Stomach (tissue), 19 donors: ENCODE measurements at places on chromosomes 5 and 9. TPM values are rescaled to one million over a fixed set of nuclear protein-coding genes. Genes with fewer than 3 reads are reported as not detected.

The HRCT1 gene
- total RNA-seq = 6.2 TPM

The SPATA31A3 gene
- not detected for total RNA-seq

The SHC3 gene
- total RNA-seq = 1.7 TPM

The MAN2A1 gene
- 50.1 TPM for total RNA-seq

The FST gene
- 16.8 TPM for total RNA-seq

DNA sequence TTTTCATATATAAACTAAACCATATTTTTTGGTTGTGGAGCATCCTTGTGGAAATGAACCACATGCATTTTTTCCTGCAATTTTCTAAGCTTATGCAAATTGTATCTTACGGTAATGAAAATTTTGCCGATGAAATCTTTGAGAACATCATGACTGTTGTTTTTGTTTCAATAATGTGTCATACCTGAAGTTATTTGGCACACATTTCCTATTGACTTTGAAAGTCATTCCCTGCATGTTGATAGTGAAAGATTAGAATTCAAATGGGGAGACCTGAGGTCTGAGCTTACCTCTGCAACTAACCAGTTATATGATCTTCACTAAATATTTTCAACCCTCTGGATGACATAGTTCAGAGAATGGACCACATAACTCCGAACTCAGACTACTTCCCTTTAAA lies 88.5 kb downstream of the PRR16 start:
- no peak overlapping the region for H3K4me3 ChIP-seq
- H3K27me3 ChIP-seq = no peaks in the 10 kb centered on the region
- no peak for DNase-seq
- H3K4me1 ChIP-seq = no peaks in the 10 kb centered on the region

DNA sequence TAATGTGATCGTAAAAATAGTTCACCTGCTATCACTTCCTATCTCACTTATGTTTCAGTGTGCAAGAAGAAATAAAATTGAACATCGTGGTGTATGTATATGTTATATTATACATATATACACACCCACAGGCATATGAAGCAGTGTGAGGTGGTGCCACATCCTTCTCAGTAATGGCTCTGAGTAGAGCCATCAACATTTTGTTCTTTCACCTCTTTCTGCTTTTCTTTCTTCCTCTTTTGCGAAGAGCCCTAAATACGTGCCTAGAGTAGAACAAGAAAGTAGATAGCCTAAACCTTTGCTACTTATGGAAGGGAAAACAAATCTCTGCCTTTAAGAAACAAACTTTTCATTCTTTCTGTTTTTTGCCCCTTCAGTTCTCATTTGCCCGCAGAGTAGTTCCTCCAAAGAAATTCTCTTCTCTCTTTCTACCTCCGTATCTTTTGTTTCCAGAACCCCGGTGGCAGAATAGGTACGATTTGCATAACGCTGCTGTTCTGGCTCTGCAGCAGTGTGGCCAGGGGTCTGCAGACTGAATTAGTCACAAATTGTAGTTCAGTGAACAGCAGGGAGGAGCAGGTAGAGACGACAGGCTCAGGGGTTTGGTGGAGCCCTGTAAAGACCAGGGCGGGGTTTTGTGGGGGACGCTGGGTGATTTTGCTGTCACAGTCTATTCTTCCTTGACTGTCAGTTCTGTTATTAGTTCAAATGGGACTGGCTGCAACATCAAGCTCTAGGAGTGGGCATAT lies 40.5 kb upstream of the PJA2 start:
- no peak for DNase-seq
- no peaks in the 10 kb centered on the region for H3K27me3 ChIP-seq
- no peaks in the 10 kb centered on the region for H3K36me3 ChIP-seq
- H3K27ac ChIP-seq = no peak overlapping the region
- H3K4me3 ChIP-seq = no peak overlapping the region

- H3K27ac ChIP-seq = no peak overlapping the region
- H3K36me3 ChIP-seq = no peaks in the 10 kb centered on the region
Measured at GRCh38 chr5:90876366-90876765, 317.8 kb downstream of the ADGRV1 start.

DNA sequence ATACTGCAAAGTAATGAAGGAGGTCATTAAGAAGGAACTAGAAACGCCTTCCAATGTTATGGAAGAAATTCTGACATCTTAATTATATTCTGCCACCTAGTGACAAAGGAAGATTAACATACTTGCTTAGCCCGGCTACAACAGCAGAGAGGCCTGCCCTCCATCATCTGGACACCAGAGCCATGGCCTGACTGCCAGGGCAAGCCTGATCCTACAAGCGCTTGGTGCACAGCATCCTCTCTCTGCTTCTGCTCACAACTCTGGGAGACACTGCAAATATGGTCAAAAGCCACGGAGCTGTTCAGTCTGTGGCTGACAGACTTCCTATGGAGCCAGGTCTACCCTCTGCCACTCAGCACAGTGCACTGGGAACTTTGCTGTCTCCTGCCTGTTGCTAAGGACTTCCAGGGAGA lies 87.3 kb upstream of the SLC44A1 start:
- DNase-seq = peak; percentile 40
- no peak overlapping the region for H3K4me3 ChIP-seq
- H3K27ac ChIP-seq = no peak overlapping the region
- no peaks in the 10 kb centered on the region for H3K4me1 ChIP-seq
- H3K36me3 ChIP-seq = no peaks in the 10 kb centered on the region
- no peaks in the 10 kb centered on the region for H3K27me3 ChIP-seq

DNA sequence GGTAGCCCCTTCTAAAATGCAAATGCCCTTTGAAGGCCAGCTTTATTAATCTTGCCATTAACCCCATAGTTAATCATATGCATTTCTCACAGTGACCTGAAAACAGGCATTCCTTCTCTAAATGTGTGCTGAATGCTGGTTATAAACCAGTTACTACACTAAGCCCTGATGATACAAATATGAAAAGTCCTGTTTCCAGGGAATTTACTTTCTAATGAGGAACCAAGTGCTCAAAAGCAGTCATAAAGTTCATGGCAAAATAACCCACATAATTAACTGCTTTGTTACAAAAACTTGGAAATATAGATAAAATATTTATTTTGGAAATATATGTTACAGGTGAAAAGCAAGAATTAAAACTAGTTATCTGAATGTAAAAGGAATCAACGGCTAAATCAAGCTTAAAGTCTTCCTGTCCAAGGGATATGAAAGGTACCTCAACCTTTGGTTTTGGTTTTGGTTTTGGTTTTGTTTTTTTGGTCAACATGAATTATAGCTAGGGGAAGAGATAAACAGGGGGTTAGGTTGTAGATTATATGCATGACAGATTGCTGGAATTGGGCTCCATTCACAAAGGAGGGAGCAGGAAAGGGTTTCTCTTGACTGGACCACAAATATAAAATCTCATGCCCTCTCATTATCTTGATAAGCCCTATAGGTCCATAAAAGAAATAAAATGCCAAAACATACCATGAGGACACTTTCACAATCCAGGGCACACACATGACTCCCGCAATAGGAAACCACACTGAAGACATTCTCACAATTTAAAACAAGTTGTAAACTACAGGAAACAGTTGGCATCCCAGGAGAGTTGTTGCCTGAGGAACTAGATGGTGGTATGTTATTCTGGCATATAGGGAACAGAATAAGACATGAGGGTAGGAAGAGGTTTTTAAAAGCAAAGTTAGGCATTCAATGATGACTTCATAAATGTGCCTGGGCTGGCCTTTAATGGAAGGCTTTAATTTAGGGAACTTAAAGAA lies 46.7 kb upstream of the MACIR start:
- DNase-seq = no peak
- H3K36me3 ChIP-seq = peaks cover 3% of the 10 kb centered on the region
- no peak overlapping the region for H3K27ac ChIP-seq
- no peak overlapping the region for H3K4me3 ChIP-seq
- peaks cover 7% of the 10 kb centered on the region for H3K4me1 ChIP-seq

GRCh38 chr5:130166839-130167490 lies 262.7 kb downstream of the CHSY3 start:
- no peak overlapping the region for H3K4me3 ChIP-seq
- H3K27ac ChIP-seq = no peak overlapping the region
- H3K36me3 ChIP-seq = no peaks in the 10 kb centered on the region
- H3K4me1 ChIP-seq = no peaks in the 10 kb centered on the region

GRCh38 chr5:126931963-126932660 lies 98.2 kb downstream of the MARCHF3 start:
- H3K27ac ChIP-seq = no peak overlapping the region
- no peaks in the 10 kb centered on the region for H3K27me3 ChIP-seq
- H3K36me3 ChIP-seq = no peaks in the 10 kb centered on the region

GRCh38 chr9:113372059-113372458 lies 4.7 kb downstream of the HDHD3 start:
- no peak for DNase-seq
- peaks cover 5% of the 10 kb centered on the region for H3K4me1 ChIP-seq
- H3K27ac ChIP-seq = no peak overlapping the region
- no peak overlapping the region for H3K4me3 ChIP-seq
